ENCODE measurements at places on chromosomes 11 and 22.

DNA sequence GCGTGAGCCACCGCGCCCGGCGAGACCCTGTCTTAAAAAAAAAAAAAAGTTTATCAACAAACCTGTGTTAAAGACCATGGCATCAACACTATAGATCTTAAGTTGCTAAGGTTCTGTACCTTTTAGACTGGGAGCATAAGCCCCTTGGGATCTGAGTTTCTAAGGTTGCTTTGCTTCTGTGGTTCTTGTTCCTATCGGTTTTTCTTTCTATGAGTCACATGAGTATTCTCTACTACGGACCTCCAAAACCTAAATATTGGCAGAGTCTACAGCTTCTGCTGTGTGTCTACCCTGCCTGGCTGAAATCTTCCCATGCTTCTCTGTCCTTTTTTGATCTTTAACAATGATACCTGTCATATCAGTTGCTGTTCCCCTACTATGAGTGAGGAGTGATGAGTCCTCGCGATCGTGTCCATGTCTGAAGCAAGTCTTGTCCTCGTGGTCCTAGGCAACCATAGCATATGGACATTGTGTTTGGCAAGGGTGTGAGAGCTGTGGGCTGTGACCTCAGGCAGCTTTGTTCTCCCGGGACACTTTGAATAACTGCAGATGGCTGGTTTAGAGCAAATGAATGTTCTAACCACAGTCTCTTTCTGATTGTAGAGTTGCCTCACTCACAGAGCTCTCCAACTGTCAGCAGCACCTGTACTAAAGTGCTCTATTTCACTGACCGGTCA lies 9.0 kb upstream of the DLAT start:
- DNase-seq, result no peak

DNA sequence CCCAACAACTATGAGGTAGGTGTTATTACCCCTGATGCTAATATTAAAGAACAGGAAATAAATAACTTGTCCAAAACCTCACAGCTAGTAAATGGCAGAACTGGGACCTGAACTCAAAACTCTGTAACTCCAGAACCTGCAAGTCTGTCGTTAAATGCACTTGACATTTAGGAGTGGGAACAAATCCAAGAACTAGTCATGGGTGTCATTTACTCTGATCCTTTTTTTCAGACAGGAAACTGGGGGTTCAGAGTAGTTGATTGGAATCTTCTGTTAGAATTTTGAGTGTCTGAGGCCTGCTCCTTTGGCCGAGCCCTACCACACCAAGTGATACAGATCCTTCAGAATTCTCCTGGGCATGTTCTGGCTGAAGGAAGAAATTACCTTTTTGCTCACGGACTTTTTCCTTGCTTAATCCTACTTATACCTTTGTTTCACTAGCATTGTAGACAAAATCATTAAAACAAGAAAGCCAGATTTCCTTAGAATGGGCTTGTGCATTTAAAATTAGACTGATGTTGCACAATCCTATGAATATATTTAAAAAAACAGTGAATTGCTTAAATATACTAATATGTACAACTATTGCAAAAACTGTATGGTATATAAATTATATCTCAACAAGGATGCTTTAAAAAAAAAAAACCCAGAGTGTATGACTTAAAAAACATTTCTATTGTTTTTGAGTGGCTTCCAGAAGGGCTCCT lies 1.4 kb upstream of the YAP1 start:
- no peak for DNase-seq

- DNase-seq, result no peak
Measured at GRCh38 chr11:66313321-66314185, 3.3 kb downstream of the CD248 start.

- no peak for DNase-seq
Measured at GRCh38 chr11:67381244-67381972, 8.0 kb upstream of the CLCF1 start.

- DNase-seq, result no peak
Measured at GRCh38 chr22:38569181-38569971, 607 bp downstream of the DMC1 start.

GRCh38 chr11:35615921-35616900 lies 2.0 kb upstream of the FJX1 start:
- no peak for DNase-seq

GRCh38 chr11:34864424-34864823 lies 51.8 kb downstream of the APIP start:
- DNase-seq, result no peak

DNA sequence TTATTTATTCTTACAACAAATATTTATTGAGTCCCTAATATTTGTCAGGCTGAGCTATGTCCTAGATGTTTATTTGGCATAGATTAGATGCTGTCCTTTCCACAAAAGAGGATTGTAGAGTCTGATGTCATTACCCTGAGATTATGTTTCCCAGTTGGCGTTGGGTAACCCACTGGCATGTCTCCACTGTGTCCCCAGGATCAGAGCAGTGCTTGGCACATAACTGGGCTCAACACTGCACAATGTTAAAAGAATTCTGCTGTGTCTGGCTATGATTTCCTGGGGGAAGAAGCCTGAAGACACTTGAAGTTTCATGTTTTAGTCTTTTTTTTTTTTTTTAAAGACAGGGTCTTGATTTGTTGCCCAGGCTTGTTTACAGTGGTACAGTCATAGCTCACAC lies 4.0 kb downstream of the RCN1 start:
- DNase-seq, result no peak

- DNase-seq, result no peak
Measured at GRCh38 chr11:63951779-63952536, 13.2 kb downstream of the NAA40 start.

- no peak for DNase-seq
Measured at GRCh38 chr11:91497847-91498246, 726.8 kb upstream of the FAT3 start.

Measured in activated CD4-positive, alpha-beta T cell treated with anti-CD3 and anti-CD28 coated beads for 24 hours (primary cell).